ENCODE measurements at places on chromosomes 4 and X. TPM values are rescaled to one million over a fixed set of nuclear protein-coding genes. Genes with fewer than 3 reads are reported as not detected.

DNA sequence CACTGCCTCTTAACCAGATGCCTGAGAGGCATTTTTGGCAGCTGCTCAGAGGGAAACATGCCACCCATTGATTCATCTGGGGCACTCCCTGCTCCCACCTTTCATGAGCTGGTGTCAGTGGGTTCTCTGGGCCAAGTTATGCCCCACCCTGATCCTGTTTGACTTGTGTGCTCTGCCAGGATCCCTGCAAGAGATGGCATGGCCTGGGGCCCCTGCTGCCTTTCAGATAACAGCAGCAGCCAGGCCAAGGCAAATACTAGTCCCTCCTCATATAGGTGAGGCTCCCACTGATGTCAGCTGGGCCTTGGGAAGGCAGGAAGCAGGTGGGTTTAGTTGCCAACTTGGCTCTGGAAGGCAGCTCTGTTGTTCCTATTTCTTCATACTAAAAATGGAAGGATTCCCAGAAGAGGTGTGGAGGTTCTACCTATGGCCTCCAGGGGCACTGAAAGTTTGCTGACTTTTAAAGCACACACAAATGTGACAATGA lies 192.9 kb upstream of the RBPJ start:
- DNase-seq = peak; percentile 83

DNA sequence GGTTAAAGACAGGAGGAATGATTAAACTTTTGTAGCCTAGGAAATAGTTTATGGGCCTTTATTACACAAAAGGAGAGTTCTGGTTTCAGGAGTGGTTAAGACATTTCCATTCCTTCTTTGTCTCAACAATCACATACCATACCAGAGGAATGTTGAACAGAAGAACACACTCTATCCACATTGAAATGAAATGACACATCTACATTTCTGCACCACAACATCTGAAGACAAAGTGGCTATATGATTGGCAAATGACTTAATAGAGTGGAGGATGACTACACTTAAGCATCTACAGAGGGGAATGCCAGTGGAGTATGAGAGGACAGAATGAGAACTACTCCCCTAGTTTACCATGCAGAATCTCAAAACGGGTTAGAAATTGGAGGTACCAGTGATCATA lies 8.0 kb downstream of the CYP2U1 start:
- DNase-seq = peak; percentile 25

GRCh38 chr4:106036334-106036733 lies 141.1 kb downstream of the NPNT start:
- DNase-seq = no peak

GRCh38 chrX:115960440-115961084 lies 210.0 kb upstream of the AGTR2 start:
- DNase-seq = peak; percentile 19

GRCh38 chr4:68272860-68273259 lies 27.4 kb upstream of the TMPRSS11B start:
- no peak for DNase-seq

GRCh38 chr4:153466949-153467896 lies 1.1 kb downstream of the TMEM131L start:
- DNase-seq = no peak

DNA sequence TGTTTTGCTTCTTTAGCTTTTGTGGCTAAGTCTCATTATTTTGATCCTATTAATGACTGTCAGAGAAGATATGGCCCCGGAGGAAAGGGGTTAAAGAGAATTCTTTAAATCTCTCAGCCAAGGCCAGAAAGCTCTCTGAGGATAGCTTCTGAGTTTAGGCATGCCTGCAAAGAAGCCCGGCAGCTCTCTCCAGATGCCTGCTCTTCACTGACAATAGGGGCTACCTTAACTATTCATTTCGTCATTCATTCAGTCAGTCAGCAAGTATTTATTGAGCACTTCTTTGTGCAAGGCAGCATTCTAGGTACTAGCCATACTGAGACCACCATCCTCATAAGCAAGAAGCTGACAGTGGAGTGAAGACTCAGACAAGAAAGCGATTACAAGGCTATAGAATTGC lies 34.0 kb upstream of the BMP15 start:
- no peak for DNase-seq

DNA sequence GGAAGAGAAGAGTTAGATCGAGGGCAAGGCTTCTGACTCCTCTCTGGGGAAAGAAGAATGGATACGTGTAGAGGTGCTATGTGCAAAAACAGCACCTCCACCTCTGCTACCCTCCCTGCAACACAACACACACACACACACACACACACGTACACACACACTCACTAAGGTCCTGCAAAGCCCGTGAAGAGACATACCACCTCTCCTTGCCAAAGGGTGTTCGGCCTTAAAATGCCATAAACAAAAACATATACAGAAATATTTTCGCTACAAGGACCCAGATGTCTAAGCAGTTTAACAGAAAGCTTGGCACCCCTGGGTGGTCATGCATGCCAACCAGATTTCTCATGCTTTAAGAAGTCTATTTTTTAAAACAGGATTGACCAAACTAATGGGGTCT lies 1.5 kb downstream of the TIFA start:
- no peak for DNase-seq

DNA sequence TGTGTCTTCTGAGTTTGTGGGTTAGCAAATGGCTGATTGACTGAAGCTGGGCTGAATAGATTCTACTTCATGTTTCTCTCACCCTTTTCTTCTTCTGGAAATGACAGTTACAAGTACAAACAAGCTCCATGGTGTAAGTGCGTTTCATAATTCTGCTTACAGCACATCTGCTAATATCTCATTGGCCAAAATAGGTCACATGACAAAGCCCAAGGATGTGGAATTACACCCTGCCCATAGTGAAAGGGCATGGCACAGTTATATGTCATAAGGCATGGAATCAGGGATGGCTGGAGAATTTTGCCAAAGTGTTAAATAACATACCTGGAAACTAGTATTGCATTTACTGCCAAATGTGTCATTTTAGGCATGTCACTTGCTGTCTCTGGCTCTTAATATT lies 327.2 kb downstream of the NKX6-1 start:
- peak; percentile 1 for DNase-seq

GRCh38 chr4:78604988-78605387 lies 53.4 kb downstream of the ANXA3 start:
- DNase-seq = no peak

DNA sequence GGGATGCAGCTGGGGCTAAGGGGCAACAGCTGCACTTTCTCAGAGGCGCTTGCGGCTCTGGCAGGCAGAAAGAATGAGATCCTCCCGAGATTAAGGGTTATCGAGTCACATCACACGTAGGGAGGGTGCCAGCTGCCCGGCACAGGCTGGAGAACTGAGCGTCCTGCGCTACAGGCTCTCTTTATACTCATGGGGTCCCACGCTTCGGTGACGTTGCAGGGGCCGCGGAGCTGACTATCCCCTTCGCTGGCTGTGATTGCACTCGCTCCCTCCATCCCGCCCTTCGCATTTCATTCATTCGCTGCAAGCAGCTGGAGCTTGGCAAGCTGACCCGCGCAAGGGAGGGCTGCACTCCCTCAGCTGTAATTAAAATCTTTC lies at the start of gene TACR3:
Gene TACR3 (minus strand): TSS at position 156 of the 378 bp plus-strand sequence. CDS start 310 bp downstream, outside the sequence.
- DNase-seq = no peak

DNA sequence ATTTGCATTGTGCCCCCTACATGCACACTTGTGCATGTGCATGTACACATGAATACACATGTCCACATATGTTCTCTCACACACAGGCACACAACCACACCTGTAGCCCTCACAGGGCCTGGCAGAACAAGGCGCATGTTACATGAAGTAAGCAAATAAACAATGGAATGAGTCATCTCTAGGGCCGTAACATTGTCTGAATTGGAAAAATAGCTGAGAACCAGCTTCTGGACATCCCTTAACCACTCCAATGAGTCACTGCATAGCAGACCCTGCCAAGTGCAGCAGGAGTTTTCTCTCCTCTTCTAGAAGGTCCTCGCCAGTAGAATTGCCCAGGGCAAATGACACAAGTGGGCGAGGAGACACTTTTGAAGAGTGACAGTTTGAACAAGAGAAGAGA lies 66.1 kb downstream of the MAGEA10 start:
- no peak for DNase-seq

GRCh38 chr4:98639108-98639507 lies 19.3 kb downstream of the TSPAN5 start:
- no peak for DNase-seq

DNA sequence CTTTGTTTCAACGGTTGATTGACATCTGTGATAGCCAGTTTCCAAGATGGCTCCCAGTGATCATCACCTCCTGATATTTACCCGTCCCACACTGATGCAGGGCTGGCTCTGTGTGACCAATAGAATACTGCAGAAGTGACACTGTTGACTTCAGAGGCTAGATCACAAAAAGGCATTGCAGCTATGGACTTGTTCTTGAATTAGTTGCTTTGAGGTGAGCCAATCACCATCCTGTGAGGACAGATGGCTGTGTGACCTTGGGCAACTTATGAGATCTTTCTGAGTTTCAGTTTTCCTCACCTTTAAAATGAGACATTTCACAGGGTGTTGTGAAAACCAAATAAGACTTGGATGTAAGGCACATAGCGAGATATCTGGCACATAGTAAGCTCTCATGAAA lies 1.8 kb upstream of the GPR82 start:
- no peak for DNase-seq

GRCh38 chr4:58983887-58984286 lies 1873.7 kb upstream of the IGFBP7 start:
- no peak for DNase-seq

DNA sequence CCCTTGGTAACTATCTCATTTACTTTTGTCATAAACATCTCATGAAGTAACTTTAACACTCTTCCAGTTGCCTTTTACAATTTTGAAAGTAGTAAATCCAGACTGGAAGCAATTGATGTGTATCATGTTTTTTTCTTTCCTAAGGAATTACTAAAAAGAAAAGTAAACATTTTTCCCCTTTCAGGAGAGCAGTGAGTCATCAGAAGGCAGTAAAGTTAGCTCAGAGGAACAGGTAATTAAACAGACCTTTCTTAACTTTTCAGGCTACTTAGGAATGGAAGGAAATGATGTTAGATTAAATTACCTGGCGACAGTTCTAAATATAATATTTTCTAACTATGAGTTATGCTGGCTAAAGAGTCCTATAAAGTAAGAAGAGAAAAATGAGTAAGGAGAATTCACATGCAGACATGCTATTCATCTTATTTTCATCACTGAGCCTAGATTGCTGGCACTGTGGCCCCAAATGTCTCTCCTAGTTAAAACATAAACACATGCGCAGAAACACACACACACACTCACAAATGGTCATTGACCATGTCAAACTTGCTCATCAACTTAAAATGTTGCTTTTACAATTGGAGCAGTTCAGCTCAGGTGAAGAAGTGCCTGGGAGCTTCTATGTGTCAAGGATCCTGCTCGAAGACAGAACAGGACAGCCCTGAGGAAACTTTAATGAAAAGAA lies 9.3 kb downstream of the DMP1 start:
- no peak for DNase-seq

The SHROOM2 gene
- 1.8 TPM for polyA plus RNA-seq

The AP1S2 gene
- 6.1 TPM for polyA plus RNA-seq

The HAND2 gene
- not detected for polyA plus RNA-seq

The NPY2R gene
- polyA plus RNA-seq = not detected

The CD99 gene
- 74.4 TPM for polyA plus RNA-seq

The PABPC1L2A gene
- polyA plus RNA-seq = not detected

The NOX1 gene
- not detected for polyA plus RNA-seq

The EVC2 gene
- polyA plus RNA-seq = 1.1 TPM

The UNC5C gene
- not detected for polyA plus RNA-seq

The USP51 gene
- 0.39 TPM for polyA plus RNA-seq

The SLC26A1 gene
- not detected for polyA plus RNA-seq

The AMBN gene
- not detected for polyA plus RNA-seq

The MAGIX gene
- polyA plus RNA-seq = 0.59 TPM
